ENCODE measurements at places on chromosomes 3 and 15.

DNA sequence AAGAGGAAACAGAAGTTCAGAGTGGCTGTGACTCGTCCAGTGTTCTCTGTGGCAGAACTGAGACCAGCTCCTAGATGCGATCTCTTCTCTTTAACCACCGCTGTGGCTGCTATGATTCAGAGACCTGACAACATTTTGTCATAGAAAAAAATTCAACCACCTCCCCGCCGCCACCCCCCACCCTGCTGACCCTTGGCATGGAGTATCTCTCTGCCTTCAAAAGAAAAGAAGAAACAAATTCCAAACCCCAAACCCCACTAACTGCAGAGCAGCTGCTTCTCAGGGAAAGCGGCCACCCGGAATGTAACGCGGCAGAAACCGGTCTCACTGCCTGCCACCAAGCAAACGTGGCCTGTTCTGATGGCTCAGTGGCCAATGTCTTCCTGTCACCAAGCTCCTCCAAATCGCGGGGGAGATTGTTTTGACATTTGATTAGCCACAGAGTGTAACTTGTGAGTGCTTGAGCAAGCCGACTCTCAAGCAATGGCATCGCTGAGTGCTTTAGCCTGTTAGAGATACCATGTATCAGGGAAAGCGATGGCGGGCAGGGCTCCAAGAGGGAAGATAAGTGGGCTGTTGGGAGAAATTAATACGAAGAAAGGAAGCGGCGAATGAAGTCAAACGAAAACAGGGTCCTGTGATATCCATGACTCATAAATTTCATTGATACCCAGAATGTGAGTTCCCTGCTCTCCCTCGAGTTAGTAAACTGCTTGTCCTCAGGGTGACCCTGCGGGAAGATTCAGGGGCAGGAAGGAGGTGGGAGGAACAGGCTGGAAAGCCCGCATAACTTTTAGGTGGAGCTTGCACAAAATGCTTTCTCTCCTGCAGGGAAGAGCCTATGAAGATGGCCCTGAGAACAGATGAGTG is 44.8 kb upstream of the TLE3 start:
- no peak for DNase-seq

GRCh38 chr15:74776821-74777768 is 4.8 kb upstream of the CSK start:
- no peak for DNase-seq

GRCh38 chr15:92091155-92091734 is 237.7 kb downstream of the SLCO3A1 start:
- DNase-seq: no peak

DNA sequence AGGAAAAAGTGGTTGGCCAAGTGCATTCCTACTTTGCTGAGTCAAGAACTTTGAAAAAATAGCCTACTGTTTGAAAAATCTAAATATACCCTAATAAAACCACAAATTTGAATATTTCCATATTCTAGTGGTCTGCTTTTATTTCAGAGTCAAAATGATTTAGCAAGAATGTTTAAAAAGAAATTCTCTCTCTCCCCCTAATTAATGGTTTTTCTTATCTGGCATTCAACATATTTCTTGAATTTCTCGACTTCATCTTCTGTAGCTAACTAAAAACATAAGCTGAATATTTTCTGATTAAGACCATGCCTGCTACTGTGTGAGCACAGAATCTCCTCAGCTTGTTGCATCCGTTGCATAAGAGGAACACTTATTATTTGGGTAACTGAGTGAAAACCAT is 563.5 kb upstream of the TBL1XR1 start:
- DNase-seq: peak; percentile 21

DNA sequence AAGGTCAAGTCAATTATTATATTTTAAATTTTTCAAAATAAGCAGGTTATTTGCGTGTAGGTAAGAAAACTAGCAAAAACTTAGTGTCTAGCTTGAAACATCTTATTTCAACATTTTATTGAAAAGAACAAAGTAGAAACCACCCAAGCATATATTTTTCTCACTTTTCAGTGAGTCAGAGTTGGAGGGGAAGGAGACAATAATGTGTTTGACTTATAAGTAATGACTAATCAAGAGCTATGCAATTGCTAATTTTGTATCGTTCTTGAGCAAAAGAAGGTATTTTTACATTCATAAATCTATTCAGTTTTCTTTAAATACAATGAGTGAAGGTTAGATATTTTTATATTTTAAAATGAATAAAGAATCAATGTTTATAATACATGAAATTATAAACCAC is 54.4 kb upstream of the P2RY1 start:
- no peak for DNase-seq

GRCh38 chr3:177109688-177110330 is 87.5 kb downstream of the TBL1XR1 start:
- DNase-seq: no peak

- DNase-seq: no peak
Measured at GRCh38 chr15:100658895-100659294, 56.5 kb downstream of the ASB7 start.

DNA sequence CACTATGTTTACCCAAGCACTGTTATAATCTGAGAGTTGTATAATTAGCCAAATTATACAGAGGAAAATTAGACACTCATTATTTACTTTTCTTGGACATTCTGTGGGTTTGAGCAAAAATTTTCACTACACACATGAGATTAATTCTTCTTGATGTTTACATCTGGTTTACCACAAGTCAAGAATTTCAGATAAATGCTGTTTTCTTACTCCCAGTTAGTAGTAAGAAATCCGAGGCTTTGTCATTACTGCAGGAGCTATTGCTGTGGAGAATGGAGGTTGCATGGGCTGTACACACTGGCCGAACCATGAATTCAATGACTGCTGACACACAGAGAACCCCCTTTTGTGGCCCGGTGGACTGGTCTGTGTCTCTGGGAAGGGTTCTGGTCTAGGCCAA is 207.7 kb upstream of the CFAP20DC start:
- no peak for DNase-seq

DNA sequence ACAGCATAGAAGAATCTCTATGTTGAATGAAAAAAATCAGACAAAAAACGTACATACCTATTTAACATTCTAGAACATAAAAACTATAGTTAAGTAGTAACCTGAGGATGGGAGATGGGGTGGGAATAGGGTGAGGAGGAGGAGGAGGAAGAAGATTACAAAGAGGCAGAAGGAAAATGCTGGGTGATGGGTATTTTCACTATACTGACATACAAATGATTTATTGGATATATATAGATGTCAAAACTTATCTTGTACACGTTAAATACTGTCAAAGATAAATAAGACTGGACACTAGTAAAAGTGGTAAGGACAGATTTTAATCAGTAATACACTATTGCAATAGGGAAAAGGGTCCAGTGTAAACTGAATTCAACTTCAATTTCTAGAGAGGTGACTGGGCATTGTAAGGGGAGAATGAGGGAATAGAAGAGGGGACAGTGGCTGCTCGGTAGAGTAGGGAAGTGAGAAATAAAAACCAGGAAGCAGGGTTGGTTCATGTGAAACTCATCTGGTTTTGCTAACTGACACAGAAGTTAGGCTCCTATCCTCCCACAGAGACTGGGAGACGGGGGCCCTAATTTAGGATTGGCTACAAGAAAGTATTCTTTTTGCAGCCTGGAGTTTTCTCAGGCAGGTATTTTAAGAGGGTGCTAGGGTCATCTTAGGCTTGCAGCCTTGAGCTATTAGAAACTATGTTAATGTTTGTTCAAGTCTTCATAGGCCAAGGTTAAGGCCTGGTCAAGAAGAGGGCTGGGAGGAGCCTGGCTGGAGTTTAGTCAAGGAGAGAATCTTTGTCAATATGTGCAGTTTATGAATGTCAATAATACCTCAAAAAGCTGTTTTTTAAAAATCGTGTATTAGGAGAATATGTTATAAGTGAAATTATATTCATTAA is 15.0 kb upstream of the C15orf61 start:
- no peak for DNase-seq

DNA sequence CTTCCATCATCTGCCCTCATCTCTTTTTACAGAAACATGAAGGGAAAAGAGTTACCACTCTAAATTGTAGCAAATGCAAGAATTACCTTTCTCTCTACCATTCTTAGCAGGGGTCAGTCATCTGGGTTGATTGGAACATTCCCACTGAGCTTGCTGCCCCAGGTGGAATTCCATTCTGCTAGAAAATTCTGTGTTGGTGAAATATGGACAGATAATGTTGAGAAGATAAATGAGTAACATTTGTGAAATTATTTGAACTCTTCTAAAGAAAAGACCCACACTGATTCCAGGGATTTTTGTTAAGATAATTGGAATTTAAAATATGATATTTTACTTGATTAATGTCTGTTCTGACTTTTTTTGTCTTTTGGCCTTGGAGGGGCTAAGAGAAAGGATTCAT is 11.0 kb upstream of the CPA3 start:
- no peak for DNase-seq

DNA sequence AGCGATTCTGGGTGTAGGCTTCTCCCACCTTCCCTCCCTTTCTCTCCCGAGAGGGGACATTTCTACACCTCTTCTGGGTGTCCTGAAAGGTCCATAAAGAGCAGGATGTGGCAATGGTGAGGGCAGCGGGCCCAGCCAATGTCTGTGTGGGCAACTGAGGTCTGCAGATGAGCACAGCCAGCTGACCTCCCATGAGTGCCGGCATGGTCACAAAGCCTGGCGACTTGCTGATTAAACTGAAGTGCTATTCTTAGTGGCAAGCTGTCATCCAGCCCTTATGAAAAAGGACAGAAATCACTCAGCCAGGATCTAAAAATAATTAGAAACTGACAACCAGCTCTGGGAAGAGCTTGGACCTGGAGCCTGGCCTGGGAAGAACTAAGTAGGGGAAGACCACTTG is 124.3 kb upstream of the RGMA start:
- DNase-seq: no peak

- DNase-seq: no peak
Measured at GRCh38 chr15:40449275-40449674, 8.5 kb downstream of the BAHD1 start.

DNA sequence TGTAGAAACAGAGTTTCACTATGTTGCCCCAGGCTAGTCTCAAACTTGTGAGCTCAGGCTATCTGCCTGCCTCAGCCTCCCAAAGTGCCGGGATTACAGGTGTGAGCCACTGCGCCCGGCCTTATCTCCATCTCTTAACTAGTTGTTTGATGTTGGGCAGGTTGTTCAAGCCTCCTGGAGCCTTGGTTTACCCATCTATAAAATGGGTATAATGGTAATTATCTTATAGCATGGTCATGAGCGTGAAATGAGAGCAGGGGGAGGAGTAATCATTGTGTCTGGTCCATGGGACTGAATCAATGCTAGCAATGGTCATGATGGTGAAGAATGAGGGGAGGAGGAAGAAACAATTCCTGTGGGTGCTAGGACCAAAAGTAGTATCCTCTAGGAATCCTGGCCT is 32.0 kb downstream of the SMAD3 start:
- DNase-seq: no peak

GRCh38 chr15:84953136-84953535 is 28.5 kb upstream of the PDE8A start:
- no peak for DNase-seq

DNA sequence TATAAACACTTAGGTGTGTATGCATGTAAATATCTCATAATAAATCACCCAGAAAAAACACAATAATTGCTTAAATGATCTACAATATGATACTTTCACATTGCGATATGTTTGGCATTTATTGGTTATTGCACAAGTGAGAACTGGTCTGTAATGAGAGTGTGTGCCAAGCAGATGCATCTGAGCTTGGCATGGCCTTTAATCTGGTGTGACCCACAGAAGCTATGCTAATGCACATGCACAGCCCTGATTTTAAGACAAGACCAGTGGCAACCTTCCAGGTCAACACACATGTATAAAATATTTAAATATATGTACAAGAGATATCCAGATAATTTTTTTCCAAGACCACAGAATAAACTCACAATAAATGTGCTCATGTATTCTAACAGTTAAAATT is 42.7 kb downstream of the C2CD4A start:
- no peak for DNase-seq

- no peak for DNase-seq
Measured at GRCh38 chr3:15933439-15934139, 135.8 kb upstream of the ANKRD28 start.

DNA sequence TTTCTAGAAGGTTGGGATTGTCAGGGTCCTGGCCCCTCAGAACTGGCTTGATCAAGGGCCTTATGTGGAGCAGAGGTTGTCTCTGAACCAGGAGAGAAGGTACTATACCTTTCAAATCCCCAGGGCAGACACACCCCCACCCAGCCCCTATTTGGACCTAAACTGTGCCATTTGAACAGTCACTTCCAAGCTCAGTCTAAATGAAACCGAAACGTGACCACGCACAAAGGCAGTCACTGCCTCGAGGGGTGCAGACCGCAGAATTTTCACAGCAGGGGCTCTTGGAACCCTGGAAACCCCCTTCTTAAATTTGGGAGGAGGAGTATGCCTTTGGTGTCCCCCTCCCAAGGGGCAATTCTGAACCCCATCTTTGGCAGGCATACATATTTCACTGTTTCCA is 53.7 kb downstream of the GRIP2 start:
- DNase-seq: no peak

GRCh38 chr3:16663854-16664712 is 58.9 kb upstream of the DAZL start:
- no peak for DNase-seq

- no peak for DNase-seq
Measured at GRCh38 chr3:166759736-166760513, 620.2 kb downstream of the ZBBX start.

- DNase-seq: no peak
Measured at GRCh38 chr15:94231723-94232468, 535 bp downstream of the MCTP2 start.

DNA sequence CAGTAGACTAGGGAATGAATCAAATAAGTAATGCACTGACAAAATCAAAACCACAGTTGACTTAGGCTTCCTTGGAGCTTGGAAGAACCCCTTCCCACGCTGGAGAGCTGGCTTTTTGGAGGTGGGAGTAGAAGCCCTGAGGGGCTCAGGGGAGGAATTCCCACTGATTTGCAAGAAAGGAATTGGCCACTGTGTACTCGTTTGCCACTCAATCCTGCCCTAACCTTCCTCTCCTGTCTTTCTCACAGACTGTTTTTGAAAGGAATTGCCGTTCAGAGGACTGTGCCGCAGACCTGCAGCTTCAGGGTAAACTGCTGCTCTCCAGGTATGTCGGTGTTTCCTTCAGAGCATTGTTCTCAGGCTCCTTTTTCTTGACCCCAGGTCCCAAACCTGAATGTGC is 208.2 kb upstream of the CTDSPL start:
- no peak for DNase-seq

DNA sequence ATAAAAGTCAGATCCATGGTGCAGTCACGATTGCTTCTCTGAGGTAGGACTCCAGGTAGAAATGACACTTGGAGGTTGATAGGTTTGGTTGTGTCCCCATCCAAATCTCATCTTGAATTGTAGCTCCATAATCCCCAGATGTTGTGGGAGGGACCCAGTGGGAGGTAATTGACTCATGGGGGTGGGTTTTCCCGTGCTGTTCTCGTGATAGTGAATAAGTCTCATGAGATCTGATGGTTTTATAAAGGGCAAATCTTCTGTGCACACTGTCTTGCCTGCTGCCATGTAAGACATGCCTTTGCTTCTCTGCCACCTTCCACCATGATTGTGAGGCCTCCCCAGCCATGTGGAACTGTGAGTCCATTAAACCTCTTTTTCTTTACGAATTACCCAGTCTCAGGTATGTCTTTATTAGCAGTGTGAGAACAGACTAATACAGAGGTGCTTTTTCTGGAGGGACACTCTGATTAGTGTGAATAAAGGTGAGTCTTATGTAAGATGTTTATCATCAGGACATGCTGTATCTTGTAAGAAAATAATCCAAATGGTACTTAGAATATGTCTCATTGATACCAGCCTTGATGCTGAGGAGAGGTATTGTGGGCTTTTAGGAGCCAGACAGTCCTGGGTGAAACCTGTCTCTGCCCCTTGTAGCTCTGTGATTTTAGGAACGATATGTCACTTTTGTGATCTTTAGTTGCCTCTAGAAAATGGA is 43.0 kb downstream of the SLCO3A1 start:
- DNase-seq: no peak

GRCh38 chr3:46990573-46991374 is 11.3 kb downstream of the NBEAL2 start:
- DNase-seq: no peak

All from amniotic stem cell (primary cell).